ENCODE measurements at places on chromosomes 4 and X.

DNA sequence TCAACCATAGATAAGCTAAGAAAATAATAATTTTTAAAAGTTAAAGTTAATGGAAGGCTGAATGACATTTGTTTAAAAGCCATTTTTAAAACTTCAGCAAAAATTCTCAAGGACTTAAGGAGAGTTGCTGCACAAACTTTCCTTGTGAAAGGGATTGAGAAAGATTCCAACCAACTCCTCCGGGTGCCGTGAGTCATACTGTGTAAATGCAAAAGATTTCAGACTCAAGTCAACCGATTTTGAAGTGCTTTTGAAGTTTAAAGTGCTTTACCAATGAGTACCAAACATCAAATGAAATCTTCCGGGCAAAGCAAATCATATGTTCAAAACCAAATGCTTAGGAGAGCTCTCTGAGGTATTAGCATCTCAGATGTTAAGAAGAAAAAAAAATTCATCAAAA lies 31.4 kb downstream of the VCX2 start:
- no peak for DNase-seq

DNA sequence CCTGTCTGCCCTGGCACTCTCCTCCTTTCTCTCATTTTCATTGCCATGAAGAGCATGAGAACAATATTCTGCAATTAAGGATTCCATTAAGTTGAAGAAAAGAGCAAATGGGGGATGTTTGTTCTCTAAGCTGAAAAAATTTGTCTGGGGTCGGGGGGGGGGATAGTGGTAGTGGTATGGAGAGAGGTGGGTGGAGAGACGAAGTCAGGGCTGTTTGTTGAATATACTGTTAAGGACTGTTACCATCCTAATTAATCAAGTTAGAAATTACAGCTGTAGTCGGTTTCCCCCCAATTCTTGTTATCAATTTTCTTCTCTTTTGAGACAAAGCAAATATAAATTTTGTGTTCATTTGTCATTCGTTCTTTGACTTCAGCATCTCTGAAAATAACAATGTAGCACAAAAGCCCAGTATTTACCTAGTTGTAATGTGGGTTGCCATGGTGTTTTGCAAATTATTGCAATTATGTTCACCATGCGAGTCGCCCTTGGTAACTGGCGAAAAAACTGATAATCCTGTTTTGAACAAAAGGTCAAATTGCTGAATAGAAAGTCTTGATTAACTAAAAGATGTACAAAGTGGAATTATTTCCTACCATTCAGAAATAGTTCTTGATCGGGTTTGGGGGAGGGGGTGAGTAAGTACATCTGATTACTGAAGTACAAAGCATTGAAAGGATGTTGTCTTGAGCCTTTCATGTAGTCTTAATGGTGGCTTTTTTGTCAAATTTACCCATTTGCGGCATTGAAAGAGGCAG lies 139.1 kb downstream of the ARX start:
- DNase-seq = no peak

GRCh38 chrX:55710701-55711100 lies 6.8 kb upstream of the RRAGB start:
- no peak for DNase-seq

GRCh38 chr4:56817840-56818491 lies 3.5 kb downstream of the SPINK2 start:
- DNase-seq = no peak
